ENCODE measurements at places on chromosomes 2 and 18. TPM values are rescaled to one million over a fixed set of nuclear protein-coding genes. Genes with fewer than 3 reads are reported as not detected.

- H3K27ac ChIP-seq = no peak overlapping the region
- no peaks in the 10 kb centered on the region for H3K36me3 ChIP-seq
- H3K27me3 ChIP-seq = no peaks in the 10 kb centered on the region
- DNase-seq = no peak
- H3K4me3 ChIP-seq = no peak overlapping the region
- peaks cover 9% of the 10 kb centered on the region for H3K4me1 ChIP-seq
Measured at GRCh38 chr18:58229162-58229561, 185.1 kb downstream of the NEDD4L start.

GRCh38 chr2:68237404-68237803 lies 14.9 kb downstream of the PPP3R1 start:
- H3K27me3 ChIP-seq = no peaks in the 10 kb centered on the region
- no peak overlapping the region for H3K27ac ChIP-seq
- peaks cover 74% of the 10 kb centered on the region for H3K4me1 ChIP-seq
- H3K4me3 ChIP-seq = no peak overlapping the region

Gene CFAP65
- not detected for total RNA-seq

GRCh38 chr2:57182916-57183315 lies 863.7 kb upstream of the VRK2 start:
- no peaks in the 10 kb centered on the region for H3K27me3 ChIP-seq
- no peaks in the 10 kb centered on the region for H3K4me1 ChIP-seq
- no peak overlapping the region for H3K4me3 ChIP-seq
- DNase-seq = no peak
- H3K27ac ChIP-seq = no peak overlapping the region
- H3K36me3 ChIP-seq = no peaks in the 10 kb centered on the region

DNA sequence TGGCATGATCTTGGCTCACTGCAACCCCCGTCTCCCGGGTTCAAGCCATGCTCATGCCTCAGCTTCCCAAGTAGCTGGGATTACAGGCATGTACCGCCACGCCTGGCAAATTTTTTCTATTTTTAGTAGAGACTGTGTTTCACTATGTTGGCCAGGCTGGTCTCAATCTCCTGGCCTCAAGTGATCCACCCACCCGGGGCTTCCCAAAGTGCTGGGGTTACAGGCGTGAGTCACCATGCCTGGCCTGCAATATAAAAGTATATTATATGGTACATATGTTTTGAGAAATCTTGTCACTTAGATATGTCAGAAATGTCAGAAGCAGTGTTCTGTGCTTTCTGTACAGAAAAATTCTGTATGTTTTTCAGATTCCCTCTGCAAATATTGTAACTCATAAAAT lies 19.2 kb upstream of the XPO1 start:
- no peaks in the 10 kb centered on the region for H3K4me1 ChIP-seq
- H3K36me3 ChIP-seq = no peaks in the 10 kb centered on the region
- H3K27ac ChIP-seq = no peak overlapping the region

Gene TCF23
- 0.85 TPM for total RNA-seq

Gene CREG2
- not detected for total RNA-seq
